Activated CD8-positive, alpha-beta memory T cell treated with anti-CD3 and anti-CD28 coated beads for 48 hours (primary cell): ENCODE measurements at places on chromosomes 2 and 18.

DNA sequence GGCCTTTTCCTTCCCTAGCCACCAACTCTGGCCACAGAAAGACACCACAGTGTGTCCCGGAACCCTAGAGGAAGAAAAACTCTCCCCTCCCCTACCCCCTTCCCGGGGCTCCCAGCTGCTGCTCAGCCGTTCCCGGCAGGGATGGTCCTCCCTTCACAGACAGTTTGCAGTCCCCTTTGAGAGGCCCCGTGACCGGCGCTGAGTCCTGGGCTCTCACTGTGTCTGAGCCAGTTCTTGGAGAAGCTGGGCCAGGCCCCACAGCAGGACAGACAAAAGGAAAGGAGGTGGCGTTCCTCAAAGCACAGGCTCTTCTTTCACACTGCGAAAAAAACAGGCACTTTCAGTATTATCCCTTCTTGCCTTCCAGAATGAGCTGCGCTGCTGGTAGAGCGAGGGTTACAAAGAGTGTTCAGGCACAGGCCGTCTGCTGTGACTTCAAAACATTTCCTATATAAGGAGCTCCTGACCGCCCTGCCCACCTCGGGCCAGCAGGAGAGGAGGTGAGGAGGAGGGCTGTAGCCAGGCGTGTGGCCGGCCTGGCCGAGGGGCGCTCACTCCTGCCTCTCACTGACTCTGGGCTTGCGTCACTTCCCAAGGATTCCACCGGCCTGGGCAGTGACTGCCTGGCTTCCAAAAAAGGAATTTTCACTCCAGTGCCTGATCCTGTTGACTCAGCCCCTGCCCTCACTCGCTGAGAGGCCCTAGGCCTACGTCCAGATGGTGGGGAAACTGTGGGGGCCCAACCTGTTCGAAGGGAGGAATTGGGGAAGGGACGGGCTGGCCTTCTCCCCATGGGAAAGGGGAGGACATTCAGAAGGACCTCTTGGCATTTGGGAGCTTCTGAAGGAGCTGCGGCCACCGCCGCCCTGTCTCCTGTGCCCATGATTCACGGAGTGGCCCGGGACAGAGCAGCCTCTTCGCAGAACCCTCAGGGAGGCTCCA is 24.9 kb downstream of the CIDEA start:
- no peak for DNase-seq

DNA sequence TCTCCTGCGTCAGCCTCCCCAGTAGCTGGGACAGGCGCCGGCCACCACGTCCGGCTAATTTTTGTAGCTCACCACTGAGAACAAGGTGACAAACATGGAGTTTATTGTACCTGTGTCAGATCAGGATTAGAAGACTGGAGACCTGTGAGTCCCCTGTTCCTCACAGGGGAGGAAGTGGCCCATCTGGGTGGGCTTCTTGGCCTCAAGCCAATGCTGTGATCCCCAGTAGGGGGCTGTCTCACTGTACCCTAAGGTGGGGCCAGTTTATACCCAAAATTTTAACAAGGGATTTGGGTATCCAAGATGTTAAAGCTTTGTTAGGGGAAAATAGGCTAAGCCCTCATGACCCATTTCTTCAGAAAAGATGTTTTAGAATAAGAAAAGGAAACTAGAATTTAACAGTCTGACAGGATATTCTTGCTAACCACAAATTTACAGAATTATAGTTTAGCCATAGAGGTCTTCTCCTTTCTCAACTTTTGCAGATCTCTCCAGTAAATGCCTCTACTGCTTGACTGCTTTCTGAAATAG is 16.3 kb downstream of the PCBP1 start:
- DNase-seq = no peak

DNA sequence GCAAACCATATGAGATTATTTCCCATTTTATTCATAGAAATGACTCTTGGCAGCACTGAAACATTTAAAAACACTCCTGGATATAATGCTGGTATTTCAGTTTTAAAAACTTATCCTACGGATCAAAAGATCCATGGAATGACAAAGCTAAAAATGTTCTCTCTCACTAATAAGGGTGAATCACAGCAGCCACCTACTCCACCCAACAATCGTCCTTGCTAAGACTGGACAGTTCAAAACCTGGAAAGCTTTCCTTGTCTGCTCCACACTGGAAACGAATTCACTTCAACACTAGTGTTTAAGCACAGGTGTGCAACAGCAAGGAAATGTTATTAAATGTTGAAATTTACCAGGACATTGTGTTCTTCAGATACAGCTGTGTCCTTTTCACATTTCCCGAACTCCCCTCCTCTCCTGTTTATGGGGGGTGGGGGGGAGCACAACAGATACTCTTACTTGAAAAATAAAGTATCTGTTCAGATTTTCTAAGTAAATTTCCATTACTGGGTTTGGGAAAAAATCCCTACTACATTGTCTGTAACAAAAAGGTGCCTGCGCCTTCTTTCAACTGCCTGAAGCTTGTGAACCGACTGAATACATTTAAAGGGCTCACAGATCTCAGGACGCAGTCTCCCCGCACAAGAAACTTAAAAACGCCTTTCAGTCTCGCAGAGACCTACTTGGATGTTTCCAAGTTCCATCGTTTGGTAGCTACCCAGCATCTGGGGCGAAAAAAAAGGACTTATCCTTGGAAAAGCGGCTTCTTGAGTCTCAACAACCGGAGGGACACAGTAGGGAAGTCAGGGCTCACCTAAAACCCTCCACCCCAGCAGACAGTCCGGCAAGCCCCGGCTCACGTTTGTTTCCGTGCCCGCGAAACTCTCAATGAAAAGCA is 1.3 kb downstream of the YWHAQ start:
- DNase-seq = no peak

DNA sequence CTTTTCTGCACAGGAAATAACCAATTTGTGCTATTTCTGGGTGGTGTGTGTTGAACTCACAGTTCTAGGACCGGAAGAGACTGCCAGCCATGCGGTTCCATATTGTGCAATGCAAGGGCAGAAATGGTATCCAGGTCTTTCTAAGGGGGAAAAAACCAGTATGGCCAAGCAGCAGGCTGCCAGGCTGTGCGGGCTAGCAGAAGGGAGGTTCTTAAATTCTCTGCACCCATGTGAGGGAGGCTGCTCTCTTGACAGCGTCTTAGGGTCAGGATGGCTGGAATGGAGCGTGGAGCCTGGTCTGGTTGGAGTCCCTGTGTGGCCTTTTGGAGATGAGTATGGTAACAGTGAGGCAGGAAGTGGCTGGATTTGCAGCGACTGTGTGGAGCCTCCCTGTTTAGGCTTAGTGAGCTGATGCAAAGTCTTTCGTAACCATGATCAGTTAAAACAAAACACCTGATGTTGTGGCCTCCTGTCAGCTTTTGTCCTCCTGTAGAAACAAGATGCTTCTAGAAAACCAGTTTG is 52.6 kb downstream of the NCK2 start:
- DNase-seq = no peak

DNA sequence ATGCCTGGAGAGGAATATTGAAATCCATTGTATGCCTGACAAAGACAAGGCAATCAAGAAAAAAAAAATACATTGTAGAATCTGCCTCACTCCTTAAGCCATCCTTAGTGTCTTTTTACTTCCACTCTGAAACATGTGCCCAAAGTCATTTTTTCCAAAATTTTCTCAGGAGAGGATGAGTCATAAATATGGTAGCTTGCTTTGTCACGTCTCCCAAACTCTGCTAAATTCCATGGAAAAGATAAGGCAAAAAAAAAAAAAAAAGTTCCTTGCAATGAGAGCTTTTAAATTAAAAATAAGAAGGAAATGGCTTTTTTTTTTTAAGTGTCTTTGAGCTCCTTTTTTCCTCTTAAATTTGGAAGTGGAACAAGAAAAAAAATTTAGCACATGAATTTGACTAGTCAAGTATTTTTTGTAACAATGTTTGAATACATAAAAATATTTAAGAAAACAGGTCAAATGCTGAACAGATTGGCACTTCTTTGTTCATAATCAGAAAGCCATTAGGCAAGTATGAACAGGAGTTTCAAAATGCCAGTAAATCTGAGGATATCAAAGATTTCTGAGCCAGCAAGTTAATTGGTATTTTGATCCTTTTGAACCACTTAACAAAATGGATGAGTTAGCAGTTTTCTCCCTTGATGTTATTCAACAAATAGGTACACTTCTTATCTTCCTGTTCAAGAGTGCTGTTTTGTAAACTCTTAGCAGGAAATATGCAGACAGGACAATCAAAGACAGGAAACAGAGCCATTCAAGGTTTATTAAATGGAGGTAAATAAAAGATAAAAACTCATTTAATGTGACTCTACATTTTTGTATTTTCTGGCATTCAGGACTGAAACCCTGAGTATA is 247.3 kb upstream of the SP5 start:
- DNase-seq = no peak

- no peak for DNase-seq
Observed at GRCh38 chr2:545711-546650, 131.2 kb downstream of the TMEM18 start.
